KG1 (cell line): ENCODE measurements at places on chromosomes 6 and 20.

GRCh38 chr6:116388924-116389323, 18.2 kb downstream of the DSE start:
- no peak for DNase-seq

DNA sequence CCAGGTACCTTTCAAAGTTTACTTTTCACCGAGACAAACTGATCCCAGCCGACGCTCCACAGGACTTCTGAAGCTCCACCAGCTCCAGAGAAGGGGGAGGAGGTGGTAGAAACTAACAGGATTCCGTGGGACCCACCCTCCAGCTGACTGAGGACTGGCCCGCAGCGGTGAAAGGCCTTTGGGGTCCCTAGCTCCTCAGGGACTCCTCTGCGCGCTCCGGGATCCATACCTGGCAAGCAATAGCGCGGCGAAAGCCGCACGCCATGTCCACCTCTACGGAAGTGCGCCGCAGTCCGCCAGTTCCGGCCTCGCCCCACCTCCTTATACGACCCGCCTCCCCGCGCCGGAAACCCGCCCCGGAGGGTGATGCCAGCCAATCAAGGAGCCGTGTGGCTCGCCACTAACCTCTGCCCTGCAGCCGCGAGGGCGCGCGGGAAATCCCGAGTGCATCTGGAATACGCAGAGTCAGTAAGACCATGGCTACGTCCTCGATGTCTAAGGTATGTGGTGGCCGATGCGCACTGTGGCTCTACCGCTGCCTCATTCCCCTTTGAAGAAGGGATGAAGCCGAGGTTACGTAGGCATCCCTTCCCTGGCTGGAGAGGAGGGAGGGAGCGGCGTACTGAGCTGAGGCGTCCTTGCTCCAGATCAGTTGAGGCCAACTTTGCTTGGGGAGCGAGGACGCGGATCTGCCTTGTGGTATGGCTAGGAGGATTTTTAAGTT, at the start of the genes ORC3 and RARS2:
Gene ORC3, plus strand, starts transcription at position 443 of the 724 bp plus-strand sequence. Its CDS starts 34 bp downstream, at position 477.
Gene RARS2, minus strand, starts transcription at position 295 of the 724 bp plus-strand sequence. Its CDS starts 30 bp downstream, at position 265.
- peak; percentile 86 for DNase-seq

DNA sequence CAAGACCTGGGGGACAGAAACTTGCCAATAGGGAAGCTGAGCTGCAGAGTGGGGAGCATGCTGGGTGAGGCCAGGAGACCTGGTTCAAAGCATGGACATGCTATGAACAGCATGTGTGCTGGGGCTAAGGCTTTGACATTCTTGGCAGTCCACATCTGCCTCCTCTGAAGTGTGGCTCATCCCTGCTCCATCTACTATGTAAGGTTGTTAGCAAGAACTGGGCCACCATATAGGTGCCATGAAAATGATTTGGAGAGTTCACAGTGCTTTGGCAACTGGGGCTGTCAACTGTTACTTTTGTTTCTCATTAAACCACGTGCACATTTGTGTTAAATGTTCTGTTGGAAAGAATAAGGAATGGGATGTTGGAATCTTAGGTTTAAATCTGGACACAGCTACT, 311.1 kb downstream of the CDC5L start:
- no peak for DNase-seq

GRCh38 chr20:9066191-9066590, 2.7 kb upstream of the PLCB4 start:
- DNase-seq: no peak

- DNase-seq: peak; percentile 35
Measured at GRCh38 chr20:35773154-35773751, 1.4 kb downstream of the PHF20 start.

DNA sequence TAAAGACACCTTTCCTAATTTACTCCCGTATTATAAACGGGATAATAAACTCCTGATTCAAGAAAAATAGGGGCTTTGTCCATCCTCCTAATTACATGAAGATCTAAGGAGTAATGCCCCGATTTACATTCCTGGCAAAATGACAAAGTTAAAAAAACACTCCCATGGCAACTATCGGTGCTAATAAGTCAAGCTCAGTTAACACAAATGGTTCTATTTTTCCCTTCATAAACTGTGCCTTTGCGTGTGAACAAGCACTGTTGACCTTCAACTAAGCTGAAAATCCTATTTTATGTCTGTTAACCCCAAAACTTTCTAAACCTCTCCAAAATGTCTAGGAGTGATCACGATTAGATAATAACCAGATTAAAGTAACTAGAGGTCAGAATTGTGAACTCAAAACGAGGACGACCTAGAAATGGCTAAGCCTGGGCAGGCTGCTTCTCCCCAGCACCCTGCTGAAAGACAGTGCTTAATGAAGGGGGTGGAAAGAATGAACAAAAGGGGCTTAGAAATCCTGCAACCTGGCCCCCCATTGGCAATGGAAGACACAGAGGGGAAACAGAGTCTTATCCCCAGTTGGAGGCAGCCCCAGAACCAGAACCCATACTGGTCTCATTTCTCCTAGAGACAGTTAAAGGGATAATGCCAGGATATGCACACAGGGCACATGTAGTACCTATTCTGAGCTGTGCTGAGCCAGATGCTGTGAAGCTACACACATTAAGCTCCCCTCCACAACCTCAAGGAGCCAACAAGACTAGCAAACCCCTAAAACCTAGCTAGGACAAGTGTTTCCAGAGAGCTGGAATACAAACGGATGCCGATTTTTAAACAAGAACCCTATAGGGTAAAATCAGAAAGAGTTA, 23.0 kb downstream of the SLC23A2 start:
- no peak for DNase-seq

- no peak for DNase-seq
Measured at GRCh38 chr20:40146071-40146470, 543.0 kb downstream of the MAFB start.

DNA sequence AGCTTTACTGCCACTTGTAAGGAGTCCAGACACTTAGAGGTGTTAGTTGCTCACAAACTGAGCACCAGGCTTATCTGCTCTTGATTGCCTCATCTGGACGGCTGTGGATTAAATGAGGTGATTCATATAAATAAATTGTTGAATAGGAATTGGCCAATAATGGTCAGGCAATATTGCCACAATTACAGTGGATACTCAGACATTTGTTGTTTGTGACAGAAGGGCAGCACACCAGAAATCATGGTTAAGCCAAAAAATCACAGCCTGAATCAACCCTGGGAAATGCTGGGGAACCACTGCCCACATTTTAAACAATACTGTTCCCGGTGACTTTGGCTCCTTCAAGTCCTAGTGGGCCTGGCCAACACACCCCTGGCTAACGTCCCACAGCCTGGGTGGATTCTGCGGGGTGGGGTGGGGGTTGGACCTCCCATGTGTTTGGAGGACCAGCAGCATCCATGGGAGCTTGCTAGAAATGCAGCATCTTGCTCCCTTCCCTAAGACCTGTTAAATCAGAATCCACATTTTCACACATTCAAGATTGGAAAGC, 29.5 kb upstream of the SPDEF start:
- no peak for DNase-seq

DNA sequence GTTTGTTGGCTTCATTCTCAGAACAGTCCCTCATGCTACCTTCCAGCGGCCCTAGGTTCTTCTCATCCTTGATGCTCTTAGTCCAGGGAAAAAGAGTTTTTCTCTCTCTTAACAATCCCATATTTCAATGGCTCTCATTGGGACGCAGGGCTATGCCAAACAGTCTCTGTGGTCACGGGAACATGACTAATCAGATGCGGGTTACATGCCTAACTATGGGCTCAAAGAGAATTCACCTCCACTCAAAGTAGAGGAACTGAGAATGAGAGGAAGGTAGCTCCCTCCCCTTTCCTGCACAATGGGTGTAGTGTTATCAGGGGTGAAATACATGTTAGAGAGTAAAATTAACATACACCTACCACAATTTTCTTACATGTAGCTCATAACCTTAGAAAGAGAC, 18.1 kb upstream of the ATRN start:
- DNase-seq: no peak

- no peak for DNase-seq
Measured at GRCh38 chr20:34042262-34042661, 48.6 kb downstream of the RALY start.

GRCh38 chr6:128573036-128573435, 52.6 kb upstream of the PTPRK start:
- no peak for DNase-seq

DNA sequence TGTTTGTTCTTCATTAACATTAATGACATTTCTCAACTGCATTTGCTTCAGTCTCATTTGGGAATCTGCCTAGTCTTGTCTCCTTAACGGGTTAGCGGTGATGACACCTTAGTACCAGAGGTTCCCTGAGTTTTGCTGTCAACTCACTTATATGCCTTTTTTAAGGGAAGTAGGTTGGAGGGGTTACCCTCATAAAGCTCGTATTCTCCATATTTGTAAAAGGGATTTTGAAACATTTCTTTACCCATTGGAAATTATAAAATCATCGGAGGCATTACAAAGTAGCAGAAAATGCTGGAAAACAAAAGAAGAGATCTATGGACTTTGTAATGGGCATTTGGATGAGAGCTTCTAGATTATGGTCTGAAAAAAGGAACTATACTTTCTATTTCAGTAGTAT, 88.7 kb upstream of the PRDM1 start:
- DNase-seq: no peak

GRCh38 chr6:110714143-110714542, 101.1 kb downstream of the CDK19 start:
- no peak for DNase-seq

- no peak for DNase-seq
Measured at GRCh38 chr6:32879691-32880090, 25.7 kb downstream of the PSMB9 start.
